ENCODE measurements at places on chromosomes 5 and 9.

GRCh38 chr5:109524026-109524425, 114.3 kb upstream of the PJA2 start:
- no peak for DNase-seq

GRCh38 chr9:107016383-107016782, 153.4 kb downstream of the ZNF462 start:
- DNase-seq, result no peak

- DNase-seq, result no peak
These were observed 48.4 kb downstream of the GALNT10 start for GRCh38 chr5:154238776-154239481.

DNA sequence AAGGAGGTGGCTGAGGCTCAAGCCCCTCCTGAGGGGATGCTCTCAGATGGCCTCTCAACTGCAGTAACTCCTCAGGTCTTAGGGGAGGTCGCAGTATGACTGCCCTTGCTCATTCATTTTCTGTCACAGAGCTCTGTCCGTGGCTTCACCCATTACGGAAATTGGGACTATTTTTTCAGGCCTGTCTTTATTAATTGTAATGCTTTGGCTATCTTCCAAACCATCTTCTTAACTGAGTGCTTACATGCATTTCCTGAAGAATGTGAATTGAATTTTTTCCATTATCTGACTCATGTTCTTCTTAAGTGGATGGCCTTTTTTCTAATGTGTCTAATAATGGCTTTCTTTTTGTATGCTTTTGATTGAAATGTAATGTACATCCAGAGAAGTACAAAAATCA, 36.4 kb upstream of the SV2C start:
- no peak for DNase-seq

GRCh38 chr5:75265731-75266130, 29.1 kb upstream of the ANKRD31 start:
- DNase-seq, result no peak

GRCh38 chr9:6956879-6957278, 199.1 kb downstream of the KDM4C start:
- no peak for DNase-seq

DNA sequence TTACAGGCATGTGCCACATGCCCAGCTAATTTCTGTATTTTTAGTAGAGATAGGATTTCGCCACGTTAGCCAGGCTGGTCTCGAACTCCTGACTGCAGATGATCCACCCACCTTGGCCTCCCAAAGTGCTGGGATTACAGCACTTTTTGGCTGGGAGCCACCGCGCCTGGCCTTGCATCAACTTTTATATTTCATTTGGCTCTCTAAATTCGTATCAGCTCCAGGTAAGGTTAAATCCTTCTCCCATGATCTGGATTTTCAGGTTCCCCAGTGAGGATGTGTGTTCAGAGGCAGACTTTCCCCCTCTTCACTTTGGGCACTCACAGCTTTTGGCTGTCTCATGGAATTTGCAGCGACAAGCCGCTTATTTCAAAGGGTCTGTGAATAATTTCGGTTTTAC, 16.8 kb upstream of the RNF38 start:
- DNase-seq, result no peak

DNA sequence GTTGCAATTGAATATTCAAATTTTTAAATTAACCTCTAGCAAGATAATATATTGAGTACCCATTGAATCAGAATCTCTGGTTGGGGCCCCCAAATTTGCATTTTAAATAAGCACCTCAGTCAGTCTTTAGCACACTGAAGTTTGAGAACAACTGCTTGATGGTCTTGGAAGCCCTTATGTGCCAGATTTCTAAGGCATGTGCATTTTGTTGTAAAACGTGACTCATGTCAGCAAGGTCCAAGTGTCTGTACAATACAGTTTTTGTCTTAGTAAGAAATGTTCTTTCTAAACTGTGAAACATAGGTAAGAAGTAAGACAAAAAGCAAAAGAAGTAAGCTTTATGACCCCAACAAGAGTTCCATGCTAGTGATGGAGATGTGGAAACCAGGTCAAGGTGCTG, 59.1 kb upstream of the PHF2 start:
- no peak for DNase-seq

DNA sequence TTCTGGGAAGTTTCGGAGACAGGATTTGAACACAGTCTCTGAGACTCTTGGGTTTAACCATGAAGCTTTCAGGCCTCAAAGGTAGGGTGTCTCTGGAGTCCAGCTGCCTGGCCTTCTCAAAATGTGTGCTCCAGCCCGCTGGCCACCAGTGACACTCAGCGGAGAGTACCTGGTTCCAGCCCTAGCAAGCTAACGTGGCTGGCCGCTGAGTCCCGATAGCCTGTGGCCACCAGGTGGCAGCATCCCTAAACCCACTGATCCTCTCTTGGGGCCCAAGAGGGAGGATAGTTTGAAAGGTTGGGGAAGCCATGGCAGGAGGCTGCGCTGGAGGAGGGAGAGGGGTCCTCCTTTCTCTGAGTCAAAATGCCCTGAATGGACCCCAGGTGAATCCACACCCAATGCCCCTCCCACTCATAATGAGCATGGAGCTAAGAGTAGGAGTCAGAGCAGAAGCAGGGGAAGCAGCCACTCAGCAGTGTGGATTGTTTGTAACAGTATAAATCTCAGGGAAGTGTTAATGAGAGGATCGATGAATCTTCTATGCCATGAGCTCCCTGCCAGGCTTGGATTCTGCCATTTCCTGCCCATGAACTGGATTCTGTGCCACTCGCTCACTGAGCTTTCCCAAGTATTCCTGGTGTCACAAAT, 5.4 kb upstream of the TIFAB start:
- peak; percentile 58 for DNase-seq

DNA sequence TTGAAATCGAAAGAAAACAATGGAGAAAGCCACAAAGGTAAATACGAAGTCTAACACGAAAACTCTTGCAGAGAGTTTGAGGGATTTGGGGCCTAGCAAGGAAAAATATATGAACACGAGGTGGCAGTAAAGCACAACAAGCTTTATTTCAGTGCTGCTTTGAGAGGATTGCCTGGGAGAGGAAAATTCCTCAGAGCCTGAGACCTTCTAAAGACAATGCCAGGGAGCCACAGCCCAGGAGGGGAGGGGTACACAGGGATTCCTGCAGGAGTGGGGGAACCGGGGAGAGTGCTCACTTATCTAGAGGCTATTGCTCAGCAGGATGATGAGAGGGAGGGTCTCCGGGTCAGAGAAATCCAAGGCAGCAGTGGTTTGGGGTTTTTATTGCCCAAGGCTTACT, 134.9 kb upstream of the ADCY2 start:
- no peak for DNase-seq

DNA sequence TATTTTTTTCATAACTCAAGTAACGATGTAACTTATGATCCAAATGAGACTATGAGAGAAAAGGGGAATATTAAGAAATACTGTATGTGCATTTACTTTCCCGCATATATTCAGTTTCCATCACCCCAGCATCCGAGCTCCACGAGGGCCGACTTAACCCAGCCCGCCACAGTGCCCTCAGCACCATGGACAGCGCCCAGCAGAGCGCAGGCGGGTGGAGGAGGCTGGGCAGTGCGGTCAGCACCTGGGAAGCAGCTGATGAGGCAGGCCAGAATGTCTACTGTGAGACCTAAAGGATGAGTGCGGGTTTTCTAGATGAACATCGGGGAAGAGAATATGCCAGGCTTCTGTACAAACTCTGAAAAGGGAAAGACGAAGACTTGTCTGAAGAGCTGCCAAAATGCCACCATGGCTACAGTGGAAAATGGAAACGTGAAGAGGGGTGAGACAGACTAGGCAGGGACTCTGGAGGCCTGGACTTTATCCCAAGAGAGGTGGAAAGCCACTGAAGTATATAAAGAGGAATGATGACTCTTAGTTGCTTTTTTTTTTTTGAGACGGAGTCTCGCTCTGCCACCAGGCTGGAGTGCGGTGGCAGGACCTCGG, 34.5 kb upstream of the MED27 start:
- DNase-seq, result peak; percentile 27

DNA sequence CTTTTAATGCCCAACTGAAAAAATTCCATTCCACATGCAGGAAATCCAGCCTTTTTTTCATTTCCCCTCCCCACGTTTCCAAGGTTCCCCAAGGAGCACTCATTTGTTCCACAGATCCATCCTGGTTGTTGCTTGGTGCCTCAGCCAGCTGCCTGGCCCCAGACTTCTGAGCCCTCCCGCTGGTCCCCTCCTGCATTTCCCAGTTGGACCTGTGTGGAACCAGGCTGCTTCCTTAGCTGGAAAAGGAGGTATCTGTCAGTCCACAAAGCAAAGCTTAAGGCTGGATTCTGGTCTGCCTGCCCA, 44.8 kb downstream of the ANGPTL2 start:
- DNase-seq, result no peak

- DNase-seq, result no peak
These were observed 521 bp upstream of the PTGS1 start for GRCh38 chr9:122370303-122370702.

DNA sequence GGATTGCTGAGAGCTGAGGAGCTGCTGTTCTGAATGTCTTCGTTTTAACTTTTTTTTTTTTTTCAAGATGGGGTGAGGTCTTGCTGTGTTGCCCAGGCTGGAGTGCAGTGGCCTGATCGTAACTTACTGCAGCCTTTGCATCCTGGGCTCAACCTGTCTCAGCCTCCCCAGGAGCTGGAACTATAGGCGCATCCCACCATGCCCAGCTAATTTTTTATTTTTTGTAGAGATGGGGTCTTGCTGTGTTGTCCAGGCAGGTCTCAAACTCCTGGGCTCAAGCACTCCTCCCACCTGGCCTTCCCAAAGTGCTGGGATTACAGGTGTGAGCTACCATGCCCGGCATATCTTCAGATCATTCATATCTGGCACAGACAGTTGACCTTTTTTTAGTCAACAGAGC, 46.5 kb downstream of the TRIO start:
- no peak for DNase-seq

GRCh38 chr5:142106061-142106460, 2.5 kb upstream of the NDFIP1 start:
- no peak for DNase-seq

DNA sequence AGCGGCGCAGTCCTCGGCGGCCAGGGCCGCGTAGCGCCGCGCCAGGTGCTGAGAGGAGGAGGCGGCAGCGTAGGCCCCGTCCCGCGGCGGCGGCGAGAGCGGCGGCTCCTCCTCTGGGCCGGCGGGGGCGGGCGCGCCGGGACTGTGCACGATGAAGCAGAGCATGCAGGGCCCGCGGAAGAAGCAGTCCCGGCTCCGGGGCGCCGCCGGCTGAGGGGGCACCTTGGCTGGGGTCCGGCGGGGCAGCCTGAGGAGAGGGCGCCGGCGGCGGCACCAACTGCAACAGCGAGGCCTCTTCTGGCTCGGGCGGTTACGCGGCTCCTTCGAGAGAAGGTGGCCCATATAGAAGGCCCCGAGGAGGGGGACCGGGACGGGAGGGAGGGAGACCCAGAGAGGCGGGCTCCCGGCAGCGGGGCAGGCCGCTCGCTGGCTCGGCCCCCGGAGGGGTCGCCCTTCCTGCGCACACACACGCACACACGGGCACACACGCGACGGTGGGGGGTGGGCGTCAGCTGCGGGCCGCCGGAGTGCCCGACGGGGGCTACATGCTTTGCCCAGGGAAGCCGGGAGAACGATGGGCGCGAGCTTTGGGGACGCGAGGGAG, 446 bp downstream of the FBXL17 start:
- DNase-seq, result peak; percentile 81

- no peak for DNase-seq
These were observed 47.8 kb downstream of the ARHGAP26 start for GRCh38 chr5:142817949-142818431.

DNA sequence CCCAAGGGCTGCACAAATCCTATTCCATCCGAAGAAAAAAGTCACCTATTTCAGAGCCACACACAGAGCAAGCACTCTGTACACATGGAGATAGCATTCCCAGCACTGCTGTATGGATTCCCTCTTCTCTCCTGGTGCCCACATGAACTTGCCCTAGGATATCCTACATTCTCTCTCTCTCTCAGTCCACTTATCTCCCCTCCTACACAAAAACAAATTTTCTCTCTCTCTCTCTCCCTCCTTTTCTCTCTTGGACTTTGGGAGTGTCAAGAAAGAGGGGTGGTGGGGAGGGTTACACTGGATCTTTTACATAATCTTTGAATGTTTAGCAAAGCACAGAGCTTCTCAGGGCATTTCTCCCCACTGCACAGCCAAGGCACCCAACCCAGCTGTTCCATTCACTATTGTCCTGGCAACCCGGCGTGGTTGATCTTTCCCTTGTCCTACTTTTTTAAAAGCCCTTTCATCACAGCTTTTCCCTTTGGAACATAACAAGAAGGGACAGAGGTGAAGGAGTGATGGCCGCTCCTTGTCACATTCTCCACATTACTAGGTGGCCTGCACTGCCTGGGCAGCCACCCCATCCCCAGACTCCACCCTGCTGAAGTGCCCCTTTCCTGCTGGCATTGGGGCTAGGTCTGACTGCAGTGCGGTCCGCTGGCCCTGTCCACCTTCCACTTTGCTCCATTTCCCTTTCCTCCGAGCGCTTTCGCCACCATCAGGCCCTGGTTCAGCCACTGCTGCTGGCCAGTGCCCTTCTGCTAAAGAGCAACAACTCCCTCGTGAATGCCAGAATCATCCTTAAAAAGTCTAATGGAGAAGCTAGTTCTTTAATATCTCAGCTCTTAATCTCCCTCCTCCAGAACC, 22.2 kb upstream of the SLC1A3 start:
- DNase-seq, result no peak

GRCh38 chr9:74577956-74578355, 80.8 kb downstream of the RORB start:
- DNase-seq, result no peak

GRCh38 chr5:149731617-149732323, 1.7 kb downstream of the PPARGC1B start:
- DNase-seq, result peak; percentile 77

- DNase-seq, result peak; percentile 20
These were observed 38.8 kb downstream of the CARTPT start for GRCh38 chr5:71757590-71758543.

- DNase-seq, result no peak
These were observed 7.9 kb upstream of the SYK start for GRCh38 chr9:90793729-90794128.

DNA sequence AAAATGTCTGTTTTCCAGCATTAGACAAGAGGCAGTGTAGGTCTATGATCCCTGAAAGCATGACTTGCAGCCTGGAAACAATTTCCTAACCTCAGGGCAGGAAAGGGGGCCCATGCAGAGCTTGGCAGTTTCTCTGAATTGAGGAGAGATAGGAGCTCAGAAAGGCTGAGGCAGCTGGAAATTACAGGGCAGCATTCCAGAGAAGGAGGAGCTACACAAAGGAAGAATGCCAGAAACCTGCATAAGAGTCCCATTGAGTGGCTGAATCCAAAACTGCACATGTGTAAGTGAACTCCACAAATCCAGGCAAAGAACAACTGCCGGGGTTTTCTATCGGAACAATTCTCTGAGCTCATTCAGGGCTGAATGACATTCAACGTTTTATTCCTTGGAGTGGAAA, 346.8 kb downstream of the PIK3R1 start:
- DNase-seq, result no peak

- DNase-seq, result no peak
These were observed 61.8 kb downstream of the SHC3 start for GRCh38 chr9:89116805-89117192.

DNA sequence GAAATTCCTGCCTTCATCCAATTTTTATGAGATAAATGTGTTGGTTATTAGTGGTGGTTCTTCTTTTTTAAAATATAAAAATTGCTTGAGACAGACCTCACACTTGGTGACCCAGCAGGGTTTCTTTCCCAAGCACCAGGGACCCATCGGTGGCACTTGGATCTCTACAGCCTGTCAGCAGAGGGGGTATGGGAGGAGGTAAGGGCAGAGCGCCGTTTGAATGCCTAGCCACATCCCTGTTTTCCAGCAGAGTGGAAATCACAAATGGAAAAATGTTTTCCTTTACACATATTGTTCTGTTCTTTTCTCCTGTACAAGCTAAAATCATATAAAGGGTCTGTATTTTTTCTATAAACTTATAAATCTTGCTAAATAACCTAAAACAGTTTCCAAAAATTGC, 248.0 kb downstream of the NR3C1 start:
- DNase-seq, result no peak

- no peak for DNase-seq
These were observed 12.2 kb upstream of the MARCHF3 start for GRCh38 chr5:127042593-127042992.
